ENCODE measurements at places on chromosomes 2 and 18.

- no peak for DNase-seq
These were observed 60.7 kb downstream of the LRRFIP1 start for GRCh38 chr2:237688081-237688480.

GRCh38 chr18:47898055-47898454, 32.4 kb downstream of the SMAD2 start:
- DNase-seq: no peak

DNA sequence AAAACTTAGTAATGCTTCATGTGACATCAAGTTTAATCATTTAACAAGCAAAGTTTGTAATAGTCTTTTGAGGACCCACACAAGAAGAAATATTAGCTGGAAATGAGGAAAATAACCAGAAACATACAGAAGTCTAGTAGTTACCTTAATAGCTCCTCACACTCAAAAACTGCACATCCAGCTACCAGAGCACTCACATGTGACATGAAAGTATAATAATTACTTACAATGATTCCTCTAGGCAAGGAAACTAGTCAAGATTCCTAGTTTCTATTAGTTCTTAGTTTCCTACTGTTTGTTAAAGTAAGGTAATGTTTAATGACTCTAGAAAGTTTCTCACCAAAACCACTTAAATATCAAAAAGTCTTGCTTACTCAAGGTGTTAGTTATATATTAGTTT, 335.8 kb downstream of the RAD51AP2 start:
- DNase-seq: no peak

- DNase-seq: no peak
These were observed 202.4 kb upstream of the AGAP1 start for GRCh38 chr2:235291461-235291860.

GRCh38 chr2:105388971-105389381, 9.9 kb downstream of the FHL2 start:
- DNase-seq: no peak

DNA sequence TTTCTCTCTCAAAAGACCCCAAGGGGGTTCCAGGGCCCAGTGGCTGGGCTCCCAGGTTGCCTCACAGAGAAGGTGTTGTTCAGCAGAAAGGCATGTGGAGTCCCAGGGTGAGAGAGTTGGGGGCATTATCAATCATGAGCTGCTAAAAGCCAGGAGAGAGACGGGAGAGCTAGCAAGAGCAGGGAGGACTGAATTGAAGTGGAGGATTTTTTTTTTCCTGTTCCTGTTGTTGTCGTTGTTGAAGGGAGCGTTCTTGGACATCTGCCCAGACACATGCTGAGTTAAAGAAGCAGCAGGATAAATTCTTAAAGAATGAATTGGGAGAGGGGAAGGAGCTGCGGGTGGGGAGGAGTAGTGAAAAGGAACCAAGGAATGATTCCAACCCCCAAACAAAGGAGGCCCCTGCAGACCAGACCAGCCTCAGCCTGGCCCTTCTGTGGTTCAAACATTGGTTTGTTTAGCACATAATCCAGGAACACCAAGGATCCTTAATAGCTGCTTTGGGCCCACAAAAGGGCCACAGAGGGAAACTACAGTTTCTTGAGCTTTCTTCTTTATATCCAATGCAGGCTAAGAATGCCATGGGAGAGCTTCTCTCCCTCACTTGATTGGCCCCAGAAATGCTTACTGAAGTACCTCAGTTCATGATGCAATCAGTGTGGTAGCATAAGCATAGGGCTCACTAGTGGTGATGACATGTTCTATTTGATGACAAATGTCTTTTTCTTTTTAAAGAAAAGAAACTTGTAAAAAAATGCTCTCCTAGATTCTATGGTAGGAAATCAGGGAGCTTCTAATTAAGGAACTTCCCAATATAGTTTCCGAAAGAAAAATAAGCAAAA, 146.0 kb downstream of the SETBP1 start:
- DNase-seq: no peak
